ENCODE measurements at places on chromosomes 1 and 21.

DNA sequence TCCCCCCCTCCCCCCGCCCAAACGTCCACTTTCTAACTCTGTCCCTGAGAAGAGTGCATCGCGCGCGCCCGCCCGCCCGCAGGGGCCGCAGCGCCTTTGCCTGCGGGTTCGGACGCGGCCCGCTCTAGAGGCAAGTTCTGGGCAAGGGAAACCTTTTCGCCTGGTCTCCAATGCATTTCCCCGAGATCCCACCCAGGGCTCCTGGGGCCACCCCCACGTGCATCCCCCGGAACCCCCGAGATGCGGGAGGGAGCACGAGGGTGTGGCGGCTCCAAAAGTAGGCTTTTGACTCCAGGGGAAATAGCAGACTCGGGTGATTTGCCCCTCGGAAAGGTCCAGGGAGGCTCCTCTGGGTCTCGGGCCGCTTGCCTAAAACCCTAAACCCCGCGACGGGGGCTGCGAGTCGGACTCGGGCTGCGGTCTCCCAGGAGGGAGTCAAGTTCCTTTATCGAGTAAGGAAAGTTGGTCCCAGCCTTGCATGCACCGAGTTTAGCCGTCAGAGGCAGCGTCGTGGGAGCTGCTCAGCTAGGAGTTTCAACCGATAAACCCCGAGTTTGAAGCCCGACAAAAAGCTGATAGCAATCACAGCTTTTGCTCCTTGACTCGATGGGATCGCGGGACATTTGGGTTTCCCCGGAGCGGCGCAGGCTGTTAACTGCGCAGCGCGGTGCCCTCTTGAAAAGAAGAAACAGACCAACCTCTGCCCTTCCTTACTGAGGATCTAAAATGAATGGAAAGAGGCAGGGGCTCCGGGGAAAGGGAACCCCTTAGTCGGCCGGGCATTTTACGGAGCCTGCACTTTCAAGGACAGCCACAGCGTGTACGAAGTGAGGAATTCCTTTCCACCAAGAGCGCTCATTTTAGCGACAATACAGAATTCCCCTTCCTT is 158.1 kb downstream of the RUNX1 start:
- DNase-seq: no peak

DNA sequence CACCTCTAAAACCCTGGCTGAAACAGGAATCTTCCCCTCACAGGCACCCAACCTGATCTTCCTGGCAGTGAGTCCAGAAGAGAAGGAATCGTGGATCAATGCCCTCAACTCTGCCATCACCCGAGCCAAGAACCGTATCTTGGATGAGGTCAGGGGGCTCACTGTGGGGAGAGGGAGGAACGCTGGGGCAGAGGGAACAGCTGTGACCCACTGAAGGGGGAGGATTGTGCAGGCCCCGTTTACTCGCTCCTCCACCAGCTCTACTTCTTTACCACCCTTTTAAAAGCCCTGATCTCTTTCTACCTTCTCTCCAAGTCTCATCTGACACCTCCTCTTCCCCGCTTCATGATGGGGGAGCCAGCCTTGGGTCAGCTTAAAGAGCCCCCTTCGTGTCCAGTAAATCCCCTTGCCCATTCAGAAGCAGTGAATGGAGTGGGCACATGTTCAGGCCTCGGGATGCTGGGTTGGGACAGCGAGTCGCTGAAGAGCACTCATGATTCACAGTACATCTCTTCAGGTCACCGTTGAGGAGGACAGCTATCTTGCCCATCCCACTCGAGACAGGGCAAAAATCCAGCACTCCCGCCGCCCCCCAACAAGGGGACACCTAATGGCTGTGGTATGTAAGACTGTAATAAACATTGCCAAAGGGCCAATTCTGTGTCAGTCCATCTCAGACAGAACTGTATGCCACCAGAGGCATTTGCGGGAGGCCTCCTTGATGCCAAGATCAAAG is 7.3 kb downstream of the PLEKHO1 start:
- DNase-seq: no peak

- DNase-seq: no peak
Measured at GRCh38 chr1:238783633-238784032, 602.7 kb upstream of the CHRM3 start.

- DNase-seq: no peak
Measured at GRCh38 chr1:230365723-230366307, 60.3 kb downstream of the PGBD5 start.

- DNase-seq: no peak
Measured at GRCh38 chr1:44326024-44326701, 28.9 kb downstream of the ERI3 start.

Measured in iPS DF 19.7 (cell line).